ENCODE measurements at places on chromosomes 12 and 14.

- DNase-seq, result no peak
Measured at GRCh38 chr14:36997843-36998242, 174.6 kb downstream of the SLC25A21 start.

DNA sequence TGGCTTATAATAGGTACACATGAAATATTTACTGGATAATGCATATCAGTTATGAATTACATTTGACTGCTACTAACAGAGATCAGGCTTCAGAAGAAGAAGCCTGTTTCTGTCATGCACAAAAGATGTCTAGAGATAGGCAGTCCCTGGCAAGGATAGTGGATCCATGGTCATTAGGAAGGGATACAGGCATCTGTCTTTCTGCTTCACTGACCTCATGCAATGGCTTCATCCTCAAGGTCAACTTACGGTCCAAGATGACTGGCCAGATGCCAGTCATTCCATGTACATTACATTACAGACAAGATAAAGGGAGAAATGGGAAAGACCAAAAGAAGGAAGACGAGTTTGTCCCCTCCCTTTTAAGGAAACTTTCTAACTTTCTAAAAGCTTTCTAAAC is 94.0 kb downstream of the NUAK1 start:
- DNase-seq, result no peak

GRCh38 chr12:111469401-111469800 is 63.7 kb downstream of the SH2B3 start:
- no peak for DNase-seq

DNA sequence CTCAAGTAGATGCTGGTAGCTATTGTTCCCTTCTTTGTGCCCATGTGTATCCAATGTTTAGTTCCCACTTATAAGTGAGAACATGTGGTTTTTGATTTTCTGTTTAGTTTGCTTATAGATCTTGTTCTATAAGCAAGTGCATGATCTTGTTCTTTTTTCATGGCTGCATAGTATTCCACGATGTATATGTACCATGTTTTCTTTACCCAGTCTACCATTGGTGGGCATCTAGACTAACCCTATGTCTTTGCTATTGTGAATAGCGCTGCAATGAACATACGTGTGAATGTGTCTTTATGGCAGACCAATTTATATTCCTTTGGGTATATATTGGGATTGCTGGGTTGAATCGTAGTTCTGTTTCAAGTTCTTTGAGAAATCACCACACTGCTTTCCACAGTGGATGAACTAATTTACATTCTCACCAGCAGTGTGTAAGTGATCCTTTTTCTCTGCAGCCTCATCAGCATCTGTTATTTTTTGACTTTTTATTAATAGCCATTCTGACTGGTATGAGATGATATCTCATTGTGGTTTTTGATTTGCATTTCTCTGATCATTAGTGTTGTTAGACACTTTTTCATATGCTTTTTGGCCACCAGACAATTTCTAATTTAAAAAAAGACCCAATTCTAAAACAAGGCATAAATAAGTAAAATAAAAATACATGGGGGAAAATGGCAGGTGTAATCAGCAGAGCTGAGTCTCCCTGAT is 50.6 kb downstream of the CPM start:
- DNase-seq, result no peak

DNA sequence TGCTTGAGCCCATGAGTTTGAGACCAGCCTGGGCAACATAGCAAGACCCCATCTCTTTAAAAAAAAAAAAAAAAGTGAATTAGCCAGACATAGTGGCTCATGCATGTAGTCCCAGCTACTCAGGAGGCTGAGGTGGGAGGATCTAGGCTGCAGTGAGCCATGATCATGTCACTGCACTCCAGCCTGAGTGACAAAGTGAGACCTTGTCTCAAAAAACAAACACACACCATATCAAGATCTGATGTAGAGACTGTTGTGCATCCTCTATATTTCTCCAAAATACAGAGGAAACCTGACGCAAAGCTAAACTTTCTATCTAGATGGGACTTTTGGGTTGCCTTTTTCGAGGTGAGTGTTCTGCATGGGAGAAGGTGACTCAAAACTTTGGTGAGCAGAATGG is 77.4 kb upstream of the SLC8A3 start:
- no peak for DNase-seq

GRCh38 chr12:53980802-53981496 is 4.0 kb upstream of the HOXC10 start:
- no peak for DNase-seq

- no peak for DNase-seq
Measured at GRCh38 chr12:20701106-20701505, 6.0 kb downstream of the SLCO1C1 start.

DNA sequence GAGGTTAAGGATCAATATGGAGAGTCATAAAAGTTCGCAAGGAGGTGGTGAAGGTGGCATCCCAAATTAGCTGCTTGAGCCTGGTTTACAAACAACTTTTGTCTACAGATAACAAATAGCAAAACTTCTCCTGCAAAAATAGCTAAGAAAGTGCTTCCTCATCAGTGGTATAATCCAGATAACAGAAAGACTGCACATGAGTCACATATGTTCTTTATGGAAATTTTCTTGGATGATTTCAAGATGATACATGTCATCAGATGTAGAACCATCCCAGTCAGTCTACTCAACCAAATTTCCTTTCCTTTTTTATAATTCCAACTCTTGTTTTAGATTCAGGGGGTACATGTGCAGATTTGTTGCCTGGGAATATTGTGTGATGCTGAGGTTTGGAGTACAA is 133.0 kb downstream of the BTG1 start:
- DNase-seq, result no peak

- DNase-seq, result no peak
Measured at GRCh38 chr12:107179871-107180270, 86.5 kb upstream of the CRY1 start.

- no peak for DNase-seq
Measured at GRCh38 chr12:110254971-110255540, 26.0 kb upstream of the ATP2A2 start.

GRCh38 chr12:111318450-111318849 is 50.4 kb downstream of the PHETA1 start:
- no peak for DNase-seq

DNA sequence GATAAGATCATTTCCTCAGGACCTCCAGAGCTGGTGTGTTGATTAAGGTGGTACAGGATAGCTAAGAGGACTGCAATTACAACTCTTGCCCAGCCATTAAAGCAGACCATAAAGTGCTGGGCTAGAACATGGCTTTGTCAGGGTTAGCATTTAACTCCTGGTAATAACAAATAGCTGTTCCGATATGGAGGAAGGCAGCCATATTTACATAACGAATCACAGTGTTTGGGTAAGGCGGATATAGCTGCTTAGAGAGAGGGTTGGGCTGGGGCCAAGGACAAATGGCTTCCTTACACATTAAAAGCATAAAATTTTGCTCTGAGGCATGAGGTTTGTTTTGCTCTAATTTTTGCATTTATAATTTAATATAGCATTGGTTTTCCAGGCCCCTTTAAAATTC is 297.7 kb upstream of the DDHD1 start:
- DNase-seq, result no peak

GRCh38 chr12:70121562-70121961 is 121.7 kb upstream of the CNOT2 start:
- no peak for DNase-seq

GRCh38 chr12:14937014-14937413 is 1.3 kb downstream of the ERP27 start:
- no peak for DNase-seq

- no peak for DNase-seq
Measured at GRCh38 chr12:42761601-42762350, 172.2 kb upstream of the PRICKLE1 start.

GRCh38 chr12:39355841-39356240 is 87.1 kb downstream of the KIF21A start:
- DNase-seq, result no peak

- peak; percentile 79 for DNase-seq
Measured at GRCh38 chr12:81759190-81760051, at the start of gene PPFIA2. Gene PPFIA2 (minus strand): TSS chr12:81759350.

GRCh38 chr14:101357559-101358319 is 203.6 kb upstream of the DIO3 start:
- DNase-seq, result no peak

DNA sequence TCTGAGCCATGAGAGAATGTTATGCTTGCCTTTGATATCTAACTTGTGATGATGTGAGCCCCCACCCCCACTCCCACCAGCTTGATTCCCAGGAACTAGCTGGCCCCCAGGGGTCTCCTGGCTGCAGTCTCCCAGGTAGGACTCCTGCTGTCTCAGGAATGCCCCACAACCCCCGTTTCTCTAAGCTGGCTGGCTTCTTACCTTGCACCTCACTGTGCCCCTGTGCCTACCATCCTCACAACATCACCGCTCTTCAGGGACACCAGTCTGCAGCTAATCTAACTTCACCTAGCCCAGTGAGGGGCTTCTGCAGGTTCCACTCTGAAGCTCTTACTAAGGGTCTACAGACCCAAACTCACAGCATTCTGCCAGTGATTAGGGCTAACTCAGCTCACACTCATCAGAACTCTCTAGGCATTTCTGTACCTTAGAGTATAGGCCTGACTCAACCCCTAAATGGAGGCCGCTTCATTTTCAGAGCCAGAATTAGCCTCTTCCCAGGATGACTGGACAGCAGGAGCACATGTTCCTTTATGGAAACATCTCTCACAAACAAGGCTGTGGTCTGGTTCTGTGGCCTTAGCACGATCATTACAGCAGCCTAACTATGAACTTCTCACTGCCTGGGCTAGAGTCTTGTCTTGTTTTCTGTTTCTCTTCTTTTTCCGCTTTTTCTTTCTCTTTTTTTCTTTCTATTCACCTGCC is 72.8 kb upstream of the IFNG-AS1 start:
- no peak for DNase-seq

DNA sequence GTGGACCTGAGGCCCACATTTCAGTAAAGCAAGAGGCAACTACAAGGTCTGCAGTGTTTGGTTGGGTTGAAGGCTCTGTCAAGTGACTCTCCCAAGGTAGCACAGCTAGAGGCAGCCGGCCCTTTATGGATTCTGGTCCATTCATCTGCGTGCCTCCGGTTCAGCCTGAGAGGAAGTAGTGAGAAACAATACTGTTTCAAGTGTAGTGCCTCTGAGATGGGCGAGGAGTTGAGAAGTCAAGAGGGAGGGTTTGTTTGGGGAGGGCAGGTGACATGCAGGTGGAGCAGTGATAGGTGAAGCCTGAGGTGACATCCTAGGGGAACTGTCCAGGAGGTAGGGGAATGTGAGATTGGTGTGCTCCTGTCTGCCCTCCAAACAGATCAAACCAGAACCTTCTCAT is 933.5 kb downstream of the VRK1 start:
- no peak for DNase-seq

GRCh38 chr12:122063694-122064024 is 14.9 kb upstream of the MLXIP start:
- DNase-seq, result no peak

DNA sequence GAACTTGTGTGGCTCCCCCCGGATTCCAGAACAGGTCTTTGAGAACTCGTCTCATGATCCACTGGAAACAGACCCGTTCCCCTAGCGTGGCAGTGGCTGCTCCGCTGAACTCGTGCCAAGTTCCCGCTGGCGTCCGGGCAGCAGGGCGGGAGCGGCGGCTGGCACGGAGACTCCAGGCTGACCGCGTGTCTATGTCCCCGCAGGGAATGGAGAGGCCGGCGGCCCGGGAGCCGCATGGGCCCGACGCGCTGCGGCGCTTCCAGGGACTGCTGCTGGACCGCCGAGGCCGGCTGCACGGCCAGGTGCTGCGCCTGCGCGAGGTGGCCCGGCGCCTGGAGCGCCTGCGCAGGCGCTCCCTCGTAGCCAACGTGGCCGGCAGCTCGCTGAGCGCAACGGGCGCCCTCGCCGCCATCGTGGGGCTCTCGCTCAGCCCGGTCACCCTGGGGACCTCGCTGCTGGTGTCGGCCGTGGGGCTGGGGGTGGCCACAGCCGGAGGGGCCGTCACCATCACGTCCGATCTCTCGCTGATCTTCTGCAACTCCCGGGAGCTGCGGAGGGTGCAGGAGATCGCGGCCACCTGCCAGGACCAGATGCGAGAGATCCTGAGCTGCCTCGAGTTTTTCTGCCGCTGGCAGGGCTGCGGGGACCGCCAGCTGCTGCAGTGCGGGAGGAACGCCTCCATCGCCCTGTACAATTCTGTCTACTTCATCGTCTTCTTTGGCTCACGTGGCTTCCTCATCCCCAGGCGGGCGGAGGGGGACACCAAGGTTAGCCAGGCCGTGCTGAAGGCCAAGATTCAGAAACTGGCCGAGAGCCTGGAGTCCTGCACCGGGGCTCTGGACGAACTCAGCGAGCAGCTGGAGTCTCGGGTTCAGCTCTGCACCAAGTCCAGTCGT is 1.5 kb downstream of the APOLD1 start:
- DNase-seq, result peak; percentile 33

DNA sequence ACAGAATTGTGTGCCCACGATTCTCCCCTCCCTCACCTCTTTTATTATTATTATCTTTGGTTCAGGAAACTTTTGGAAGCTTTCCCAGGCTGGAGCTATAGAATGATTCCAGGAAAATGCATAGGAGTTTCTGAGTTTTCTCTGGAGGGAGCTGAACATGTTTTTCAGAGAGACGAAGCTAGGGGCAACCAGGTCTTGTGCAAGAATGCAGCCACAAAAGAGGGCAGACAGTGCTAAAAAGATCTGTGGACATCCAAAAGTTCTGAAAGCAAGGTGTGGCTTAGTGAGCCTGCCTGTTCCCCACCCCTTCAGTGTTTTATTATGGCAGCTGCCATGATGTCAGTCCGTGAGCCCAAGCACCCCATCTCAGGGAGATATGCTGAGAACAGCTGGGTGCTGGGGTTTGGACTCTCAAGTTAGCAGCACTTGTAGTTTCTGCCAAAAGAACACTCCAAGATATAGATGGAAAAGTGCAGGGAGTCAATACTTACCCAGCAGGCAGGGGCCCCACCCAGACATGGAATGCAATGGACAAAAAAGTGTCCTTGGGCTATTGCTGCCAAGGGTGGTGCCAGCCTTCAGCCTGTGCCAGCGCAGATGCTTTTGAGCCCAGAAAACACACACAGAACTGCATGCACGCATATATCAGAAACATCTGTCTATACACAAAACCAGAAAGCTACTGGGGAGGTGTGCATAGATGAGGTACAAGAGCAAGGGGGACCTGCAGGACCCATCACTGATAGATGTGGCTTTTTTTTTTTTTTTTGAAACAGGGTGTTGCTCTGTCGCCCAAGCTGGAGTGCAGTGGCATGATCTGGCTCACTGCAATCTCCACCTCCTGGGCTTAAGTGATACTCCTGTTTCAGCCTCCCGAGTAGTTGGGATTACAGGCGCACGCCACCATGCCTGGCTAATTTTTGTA is 17.0 kb upstream of the IRF2BPL start:
- no peak for DNase-seq

GRCh38 chr14:28709571-28710305 is 56.8 kb upstream of the FOXG1 start:
- DNase-seq, result no peak

GRCh38 chr12:14567351-14568162 is at the start of gene PLBD1:
Gene PLBD1 (minus strand): TSS chr12:14567883. CDS start chr12:14567696, 187 bp downstream.
- no peak for DNase-seq

- DNase-seq, result peak; percentile 52
Measured at GRCh38 chr12:113097716-113098440, 37.7 kb downstream of the RASAL1 start.

DNA sequence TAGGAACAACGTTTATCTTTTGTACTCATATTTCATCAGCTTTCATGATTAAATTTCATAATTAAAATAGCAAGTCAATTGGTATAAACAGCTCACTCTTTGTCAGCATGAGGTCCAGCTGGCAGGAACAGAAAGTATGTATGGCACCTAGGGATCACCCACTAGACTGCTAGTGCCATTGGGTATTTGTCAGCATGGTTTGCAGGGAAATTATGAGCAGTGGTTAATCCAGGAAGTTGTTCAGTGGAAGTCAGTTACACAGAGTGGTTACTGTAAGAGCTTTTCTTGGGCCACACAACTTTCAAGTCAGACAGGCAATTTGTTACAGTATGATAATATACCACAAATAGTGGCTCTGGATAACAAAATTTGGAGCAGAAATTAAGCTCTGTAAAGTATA is 340.3 kb upstream of the RGS6 start:
- DNase-seq, result no peak
